ENCODE measurements at places on chromosomes 4 and X. TPM values are rescaled to one million over a fixed set of nuclear protein-coding genes. Genes with fewer than 3 reads are reported as not detected.

The APBB2 gene
- 44.6 TPM for total RNA-seq

The CSN3 gene
- total RNA-seq = not detected

The FBXL5 gene
- total RNA-seq = 38.1 TPM

The CXorf51B gene
- total RNA-seq = not detected

The CYTL1 gene
- not detected for total RNA-seq

The FAM184B gene
- not detected for total RNA-seq

The REPS2 gene
- total RNA-seq = 0.21 TPM

The LDOC1 gene
- total RNA-seq = 69.8 TPM

The SMIM10 gene
- 5.7 TPM for total RNA-seq

The UBE2D3 gene
- total RNA-seq = 296 TPM

The ARMCX1 gene
- 35.3 TPM for total RNA-seq

The FGB gene
- not detected for total RNA-seq

All from HFFc6 (cell line).